ENCODE measurements at places on chromosomes 2 and 18.

DNA sequence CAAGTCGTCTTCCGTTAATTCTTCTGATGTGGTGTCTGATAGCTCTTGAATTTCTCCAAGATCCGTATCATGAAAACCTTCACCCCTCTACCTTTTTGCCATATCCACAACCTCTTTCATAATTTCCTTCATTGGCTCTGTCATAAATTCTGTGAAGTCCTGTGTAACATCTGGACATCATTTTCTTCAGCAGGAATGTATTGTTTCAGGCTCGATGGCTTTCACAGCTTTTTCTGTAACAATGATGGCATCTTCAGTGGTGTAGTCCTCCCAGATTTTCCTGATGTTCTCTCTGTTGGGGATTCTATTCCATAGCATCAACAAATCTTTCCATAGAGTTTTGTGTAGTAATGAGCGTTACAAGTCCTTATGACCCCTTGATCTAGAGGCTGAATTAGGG lies 114.2 kb upstream of the EML6 start:
- DNase-seq = no peak

- no peak for DNase-seq
Measured at GRCh38 chr2:152529420-152530115, 187.7 kb downstream of the PRPF40A start.

DNA sequence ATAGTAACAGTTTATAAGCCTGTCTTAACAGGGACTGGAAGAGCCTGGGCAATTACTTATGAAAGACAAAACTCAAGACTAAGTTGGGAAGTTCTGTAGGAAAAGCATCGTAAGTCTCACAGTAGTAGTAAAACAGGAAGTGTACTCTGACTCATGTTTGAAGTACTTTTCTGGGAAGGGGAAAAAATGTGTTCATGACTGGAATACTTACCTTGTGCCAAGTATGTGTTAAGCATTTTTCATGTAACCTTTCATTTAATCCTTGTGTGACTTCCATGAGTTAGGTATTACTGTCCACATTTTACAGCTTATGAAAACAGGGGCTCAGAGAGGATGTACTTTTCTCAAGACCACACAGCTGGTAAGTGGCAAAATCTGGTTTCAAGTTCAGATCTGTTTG lies 13.7 kb upstream of the SKOR2 start:
- DNase-seq = no peak

DNA sequence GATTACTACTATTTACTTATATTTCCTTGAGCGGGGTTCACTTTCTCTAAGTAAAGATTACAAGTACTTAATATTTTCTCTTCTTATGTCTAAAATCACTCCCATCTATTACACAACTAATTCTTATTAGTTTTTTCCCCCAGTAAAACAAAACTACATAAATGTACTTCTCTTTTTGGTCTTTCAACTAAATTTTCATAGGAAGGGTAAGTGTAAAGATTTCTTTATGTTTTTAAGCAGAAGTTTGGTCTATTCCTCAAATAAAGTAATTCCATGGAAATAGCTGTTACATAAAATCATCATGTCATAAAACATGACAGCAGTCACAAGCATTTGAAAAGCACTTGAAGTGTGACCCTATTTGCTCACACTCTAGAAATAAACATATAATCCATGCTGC lies 249.0 kb downstream of the ZEB2 start:
- DNase-seq = no peak

- DNase-seq = peak; percentile 9
Measured at GRCh38 chr2:25310965-25311864, 30.5 kb downstream of the DNMT3A start.

GRCh38 chr2:100909534-100910081 lies 89.7 kb downstream of the NPAS2 start:
- DNase-seq = no peak

DNA sequence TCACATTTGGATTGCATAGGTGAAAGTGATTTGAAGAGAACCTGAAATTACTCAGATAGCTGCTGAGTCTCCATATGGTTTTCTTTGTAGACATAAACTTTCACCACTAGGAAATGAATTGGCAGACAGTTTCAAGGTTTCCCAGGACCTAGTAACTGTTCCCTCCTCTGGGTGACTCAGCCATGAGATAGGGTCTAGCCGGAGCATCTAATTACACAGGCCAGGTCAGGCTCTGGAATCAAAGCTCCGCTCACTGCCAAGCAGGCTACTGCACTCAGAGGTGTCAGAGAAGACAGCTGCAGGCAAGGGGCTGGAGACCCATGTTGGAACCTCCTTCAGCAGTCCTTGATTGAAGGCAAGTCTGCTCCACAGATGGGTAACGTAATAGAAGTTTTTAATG lies 429.2 kb downstream of the TNS1 start:
- no peak for DNase-seq

GRCh38 chr2:212777020-212777491 lies 238.5 kb upstream of the ERBB4 start:
- peak; percentile 11 for DNase-seq

- no peak for DNase-seq
Measured at GRCh38 chr2:121831841-121832240, 76.4 kb downstream of the TSN start.

DNA sequence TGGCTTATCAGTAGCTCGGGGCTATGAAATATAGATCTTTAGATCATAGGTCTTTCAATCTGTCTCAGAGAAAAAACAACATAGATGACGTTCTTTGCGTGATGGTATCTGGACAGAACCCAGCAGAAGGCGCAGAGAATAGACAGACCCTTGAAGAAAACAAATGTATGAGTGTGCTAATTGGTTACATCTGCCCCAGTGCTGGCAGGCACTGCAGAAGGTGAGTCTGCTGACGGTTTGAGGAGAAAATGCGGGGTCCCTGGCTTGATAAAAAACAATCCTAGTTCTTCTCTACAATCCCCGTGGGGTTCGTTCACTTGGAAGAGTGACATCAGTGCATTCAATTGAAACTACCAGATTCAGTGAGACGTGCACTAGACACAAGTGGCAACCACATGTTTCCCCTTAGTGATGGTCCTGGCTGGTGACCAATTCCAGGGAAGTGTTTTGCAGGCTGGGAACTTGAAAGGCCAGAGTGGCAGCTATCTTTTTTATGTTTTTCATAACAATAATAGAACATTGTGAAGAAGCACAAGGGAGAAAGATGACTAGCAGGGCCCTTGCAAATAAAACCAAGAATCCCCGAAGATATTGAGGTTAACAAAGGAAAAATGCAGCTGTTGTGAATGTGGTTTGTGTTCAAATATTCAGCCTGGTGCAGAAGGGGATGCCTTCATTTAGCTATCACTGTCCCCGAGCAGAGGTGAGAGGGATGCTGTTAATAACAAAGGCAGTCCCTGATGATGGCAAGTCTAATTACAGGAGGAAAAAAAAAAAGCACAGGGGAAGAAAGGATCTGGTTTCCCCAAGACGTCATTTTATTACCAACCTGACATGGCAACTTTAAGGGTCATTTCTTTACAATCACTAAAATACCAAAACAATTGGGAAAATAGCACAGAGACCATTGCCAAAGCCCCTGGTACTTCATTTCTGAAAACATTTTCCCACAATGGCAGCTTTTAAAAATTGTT lies 337.6 kb upstream of the FIGN start:
- no peak for DNase-seq

Measured in hematopoietic multipotent progenitor cell treated with erythropoietin and hydrocortisone succinate and interleukin-3 and kit ligand, for 15 days (in vitro differentiated cells).